ENCODE measurements at places on chromosomes 6 and 20.

- DNase-seq, result no peak
These were observed 13.7 kb downstream of the FOXP4 start for GRCh38 chr6:41559655-41560427.

- DNase-seq, result no peak
These were observed 230.2 kb upstream of the RIMS1 start for GRCh38 chr6:71656121-71656520.

DNA sequence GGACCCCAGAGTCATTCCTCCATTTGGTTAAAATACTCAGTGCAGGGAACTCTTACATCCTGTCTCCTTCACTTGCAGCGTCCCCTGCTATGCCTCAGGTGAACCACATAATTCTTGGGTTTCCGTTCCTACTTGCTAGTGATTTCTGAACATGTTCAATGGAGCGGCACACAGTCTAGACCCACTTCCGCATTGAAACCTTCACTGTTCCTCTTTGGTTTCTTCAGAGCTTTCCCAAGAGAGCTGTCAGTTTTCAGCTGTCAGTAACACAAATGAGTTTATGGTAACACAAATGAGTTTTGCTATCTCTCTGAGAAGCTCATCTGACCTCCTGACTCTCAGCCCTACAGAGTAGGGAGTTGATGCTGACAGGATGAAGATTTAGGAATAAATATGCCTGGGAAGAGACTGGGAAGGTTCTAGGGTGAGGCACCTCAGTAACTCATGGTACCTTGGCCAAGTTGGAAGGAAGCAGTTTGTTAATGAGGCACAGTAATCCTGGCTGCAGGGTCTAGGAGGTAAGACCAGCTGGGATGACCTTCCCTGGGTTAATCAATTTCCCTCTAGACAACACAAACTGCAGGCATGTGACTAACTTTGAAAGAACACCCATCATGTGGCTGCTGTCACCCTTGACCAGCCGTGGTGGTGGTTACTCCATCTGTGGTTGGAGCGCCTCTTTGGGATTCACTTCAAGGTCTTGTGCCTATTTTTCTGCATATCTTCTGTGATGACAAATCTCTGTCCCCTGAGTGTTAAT lies 5.4 kb downstream of the SYS1 start:
- peak; percentile 32 for DNase-seq

DNA sequence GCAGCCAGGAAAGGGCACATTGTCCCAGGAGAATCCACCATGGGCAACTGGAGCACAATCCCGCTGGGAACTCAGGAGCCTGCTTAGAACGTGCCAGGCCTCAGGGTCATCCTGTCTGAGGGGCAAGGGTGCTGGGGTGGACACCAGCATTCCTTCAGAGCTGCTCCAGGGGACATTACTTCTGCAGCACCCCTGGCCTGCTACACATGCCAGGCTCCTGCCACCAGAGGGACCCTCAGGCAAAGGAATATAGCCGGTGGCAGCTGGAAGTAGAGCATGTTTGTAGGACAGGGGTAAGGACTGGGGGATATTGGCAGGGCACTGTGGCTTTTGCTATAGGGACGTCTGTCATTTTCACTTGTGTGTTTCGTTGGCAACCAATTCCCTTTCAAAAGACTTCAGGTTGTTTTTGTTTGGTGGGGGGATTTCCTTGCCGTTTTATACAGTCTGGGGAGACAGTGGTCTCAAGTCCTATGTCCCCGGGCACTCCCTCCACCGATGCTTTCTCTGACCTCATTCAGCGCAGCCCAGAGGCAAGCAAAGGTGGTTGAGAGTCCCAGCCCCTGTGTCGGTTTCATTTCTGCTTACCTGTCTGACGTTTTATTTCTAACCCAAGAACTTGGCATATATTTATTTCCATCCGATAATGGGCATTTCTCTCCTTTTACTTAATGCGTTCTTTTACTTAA lies 130.8 kb downstream of the JPH2 start:
- peak; percentile 42 for DNase-seq

- DNase-seq, result no peak
These were observed 33.8 kb upstream of the LCA5 start for GRCh38 chr6:79571030-79571367.

DNA sequence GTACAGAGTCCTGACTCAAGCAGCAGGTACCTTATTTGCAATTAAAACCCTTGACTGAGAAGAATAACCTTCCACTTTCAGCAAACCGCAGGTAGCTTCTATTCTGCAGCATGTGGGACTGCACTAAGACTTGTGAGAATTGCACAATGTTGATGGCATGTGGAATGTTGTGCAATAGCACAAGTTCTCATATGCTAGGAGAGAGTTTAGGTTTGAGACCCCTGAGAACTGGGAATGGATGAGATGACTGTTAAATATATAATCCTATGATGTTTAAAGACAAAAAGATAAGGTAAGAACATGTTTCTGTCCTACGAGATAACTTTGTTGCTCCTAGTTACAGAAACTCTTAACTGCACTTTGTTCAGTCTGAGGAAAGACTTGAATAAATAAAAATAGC lies 194.6 kb downstream of the OTOR start:
- DNase-seq, result no peak

GRCh38 chr6:14380086-14380820 lies 262.7 kb downstream of the CD83 start:
- no peak for DNase-seq

- no peak for DNase-seq
These were observed 700 bp upstream of the MCUR1 start for GRCh38 chr6:13814938-13815575.

DNA sequence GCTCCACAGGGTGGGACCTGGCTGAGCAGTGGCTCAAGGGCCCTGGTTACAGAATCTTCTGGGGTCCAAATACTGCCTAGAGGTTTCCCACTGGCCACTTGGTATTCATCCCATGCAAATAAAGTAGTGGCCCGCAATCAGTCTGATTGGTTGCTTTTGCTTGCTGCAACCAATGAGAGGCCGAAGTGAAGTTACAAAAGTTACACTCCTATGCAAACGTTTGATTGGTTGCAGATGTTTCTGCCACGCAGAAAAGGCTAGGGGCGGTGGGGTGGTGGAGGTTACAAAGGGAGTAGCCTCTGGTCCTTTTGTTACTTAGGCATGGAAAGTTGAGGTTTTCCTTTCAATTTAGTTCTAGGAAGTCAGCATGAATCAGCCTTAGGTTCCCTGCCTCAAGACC lies 3.6 kb upstream of the NHLRC1 start:
- DNase-seq, result no peak

DNA sequence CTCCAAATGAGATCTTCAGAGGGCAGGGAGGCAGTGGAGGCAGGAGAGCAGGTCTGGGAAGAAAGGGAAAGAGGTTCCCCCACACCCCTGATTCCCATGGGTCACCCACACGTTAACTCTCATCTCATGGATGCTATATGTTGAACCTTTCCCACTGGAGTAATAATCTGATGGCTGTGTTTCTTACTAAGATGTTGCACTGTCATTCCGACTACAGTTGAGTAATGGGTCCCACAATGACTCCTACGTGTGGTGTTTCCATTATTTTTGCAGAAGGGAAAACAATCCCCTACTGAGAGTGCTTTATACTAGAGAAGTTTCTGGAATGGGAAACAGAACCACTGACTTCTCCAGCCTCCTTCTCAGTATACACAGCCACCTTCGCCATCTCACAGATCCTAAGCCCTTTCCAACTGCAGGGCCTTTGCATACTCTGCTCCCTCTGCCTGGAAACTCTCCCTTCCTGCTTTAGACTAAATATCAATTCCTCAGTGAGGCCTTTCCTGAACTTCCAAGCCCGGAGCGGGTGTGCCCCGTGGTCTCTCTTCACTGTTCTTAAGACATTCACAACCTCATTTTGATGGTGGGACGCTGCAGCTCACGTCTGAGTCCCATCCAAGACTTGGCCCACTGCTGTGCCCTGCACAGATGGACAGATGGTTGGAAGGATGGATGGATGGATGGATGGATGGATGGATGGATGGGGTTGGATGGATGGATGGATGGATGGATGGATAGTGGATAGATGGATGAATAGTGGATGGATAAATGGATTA lies 238.6 kb upstream of the PMEPA1 start:
- no peak for DNase-seq

DNA sequence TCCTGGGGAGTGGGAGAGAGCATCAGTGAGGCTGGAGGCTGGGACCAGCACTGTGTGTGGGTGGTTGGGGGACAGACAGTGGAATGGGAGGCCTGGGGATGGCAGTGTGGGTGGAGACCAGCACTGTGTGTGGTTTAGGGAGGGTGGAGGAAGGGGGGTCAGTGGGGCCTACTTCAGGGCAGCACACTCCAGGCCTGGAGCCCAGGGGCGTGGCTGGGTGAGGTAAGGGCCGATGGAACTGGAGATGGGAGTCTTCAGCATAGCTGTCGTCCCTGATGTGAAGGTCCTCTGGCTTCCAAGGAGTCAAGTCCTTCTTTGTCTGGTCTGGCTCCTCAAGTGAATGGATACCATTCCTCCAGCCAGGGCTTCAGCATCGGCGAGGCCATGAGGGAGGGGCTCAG lies 18.6 kb downstream of the KCNK17 start:
- no peak for DNase-seq

GRCh38 chr20:47792021-47792618 lies 6.8 kb upstream of the SULF2 start:
- DNase-seq, result no peak

DNA sequence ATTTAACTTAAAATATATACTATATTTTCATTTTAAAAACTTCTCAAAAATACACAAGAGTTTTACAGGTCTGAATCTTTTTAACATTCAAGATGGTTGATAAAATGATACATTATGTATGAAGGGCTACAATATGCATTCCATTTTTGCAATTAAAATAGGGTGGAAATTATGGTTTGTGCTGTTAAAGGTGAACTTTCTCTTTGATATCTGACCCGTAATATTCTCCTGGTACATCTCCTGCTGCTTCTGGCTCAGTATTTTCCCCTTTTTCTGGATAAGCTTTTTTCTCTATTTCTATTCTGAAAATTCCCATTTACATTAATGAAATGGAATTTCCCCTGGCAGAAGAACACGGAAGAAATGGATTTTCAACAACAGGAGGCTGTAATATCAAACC lies 27.4 kb upstream of the LCA5 start:
- no peak for DNase-seq

DNA sequence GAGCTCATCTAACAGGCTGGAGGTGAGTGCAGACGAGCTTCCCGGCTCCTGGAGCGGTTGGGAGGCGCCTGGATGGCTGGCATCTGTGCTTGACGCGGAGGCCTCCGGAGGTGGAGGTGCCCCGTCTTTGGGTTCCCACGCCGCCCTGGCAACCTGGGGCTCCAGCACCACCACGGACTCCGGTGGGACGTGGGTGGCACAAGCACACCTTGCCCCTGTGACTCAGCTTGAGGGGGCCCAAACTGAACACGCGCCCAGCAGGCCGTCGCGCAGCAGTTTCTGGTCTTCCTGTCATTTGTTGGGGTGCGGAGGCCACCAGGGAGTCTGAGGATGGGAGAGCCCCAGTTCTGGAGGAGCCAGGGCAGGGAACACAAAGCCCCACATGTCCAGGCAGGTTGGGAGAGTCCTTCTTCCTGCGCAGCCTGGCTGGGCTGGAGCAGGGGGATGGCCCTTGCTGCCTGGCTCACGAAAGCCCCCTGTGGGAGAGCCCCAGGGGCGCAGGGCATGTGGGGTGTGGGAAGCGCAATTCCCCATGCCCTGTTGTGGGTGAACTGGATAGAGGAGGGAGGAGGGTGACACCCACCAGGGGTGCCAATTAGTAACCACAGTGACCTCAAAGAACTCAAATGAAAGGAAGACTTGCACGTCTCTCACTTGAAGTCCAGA lies 1378.6 kb upstream of the DEFB115 start:
- DNase-seq, result no peak

DNA sequence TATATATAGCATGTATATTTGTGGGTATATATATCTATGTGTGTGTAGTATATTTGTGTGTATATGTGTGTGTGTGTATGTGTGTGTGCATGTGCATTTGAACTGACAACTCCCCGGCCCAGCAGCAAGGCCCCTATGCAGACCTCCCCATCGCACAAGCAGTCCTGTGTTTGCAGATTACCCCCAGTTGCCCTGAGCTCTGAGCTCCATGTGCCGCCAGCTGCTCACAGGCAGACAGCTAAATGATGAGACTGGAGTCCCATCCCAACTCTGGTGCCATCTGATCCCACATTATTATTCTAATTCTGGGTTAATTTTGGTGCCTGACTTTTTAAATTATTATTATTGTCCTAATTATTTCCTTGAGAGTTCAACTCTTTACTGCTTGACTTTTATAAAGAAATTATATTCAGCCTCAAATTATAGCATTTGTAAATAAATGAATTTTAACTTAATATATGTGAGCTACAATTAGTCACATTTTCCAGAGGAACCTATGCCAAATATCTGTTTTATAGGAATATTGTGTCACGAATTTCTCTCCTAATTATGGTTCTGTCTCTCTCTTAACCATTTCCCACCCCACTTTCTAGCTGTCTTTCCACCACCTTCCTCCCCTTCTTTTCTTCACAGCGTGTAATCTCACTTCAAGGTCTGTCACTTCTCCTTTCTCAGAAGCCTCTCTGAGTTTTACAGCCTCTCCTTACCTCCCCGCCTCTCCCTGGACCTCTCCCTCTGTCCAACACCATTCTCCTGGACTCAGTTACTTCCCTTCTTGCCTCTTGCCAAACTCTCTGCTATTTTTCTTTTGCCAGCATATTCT lies 90.6 kb upstream of the SYNDIG1 start:
- DNase-seq, result no peak

- no peak for DNase-seq
These were observed 72.9 kb downstream of the FYN start for GRCh38 chr6:111800259-111800765.

GRCh38 chr6:501891-502601 lies 110.5 kb downstream of the IRF4 start:
- DNase-seq, result peak; percentile 71

GRCh38 chr20:4082406-4083097 lies 67.2 kb upstream of the RNF24 start:
- peak; percentile 45 for DNase-seq

- peak; percentile 28 for DNase-seq
These were observed 40.4 kb downstream of the TTI1 start for GRCh38 chr20:37992802-37993409.

DNA sequence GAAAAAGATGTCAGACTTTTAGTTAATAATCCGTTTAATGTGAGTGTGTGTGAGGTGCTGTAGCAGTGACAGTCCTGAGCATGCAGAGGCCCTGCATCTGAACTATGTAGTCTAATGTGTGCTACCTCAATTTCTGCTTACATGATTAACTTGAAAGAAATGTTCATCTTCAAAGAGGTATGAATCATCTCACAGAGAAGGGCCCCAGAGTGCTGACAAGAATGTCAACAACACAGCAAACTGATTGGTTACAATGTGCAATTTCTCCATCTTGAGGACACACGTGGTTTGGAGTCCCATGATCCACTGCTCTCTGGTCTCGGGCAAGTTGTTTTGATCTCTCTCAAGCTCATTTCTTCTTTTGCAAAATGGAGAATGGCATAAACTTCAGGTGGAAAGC lies 61.7 kb upstream of the EMILIN3 start:
- peak; percentile 4 for DNase-seq

- DNase-seq, result peak; percentile 49
These were observed 185.6 kb downstream of the TSHZ2 start for GRCh38 chr20:53157443-53158408.

DNA sequence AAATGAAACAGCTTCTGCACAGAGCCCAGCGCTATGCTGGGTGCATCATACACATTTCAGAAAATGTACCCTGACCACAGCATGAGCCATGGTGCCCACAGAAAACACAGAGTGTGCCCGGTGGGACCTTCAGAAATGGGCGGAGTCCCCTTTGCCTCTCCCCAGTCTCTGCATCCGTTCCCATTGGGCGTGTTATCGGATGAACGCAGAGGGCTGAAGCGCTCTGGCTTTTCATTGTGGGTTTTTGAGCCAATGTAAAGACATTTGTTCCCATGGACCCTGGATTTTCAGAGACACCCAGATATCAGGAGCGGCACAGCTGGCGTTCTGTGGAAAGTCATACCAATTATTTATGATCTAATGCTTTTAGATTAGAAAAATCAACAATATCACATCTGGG lies 99.8 kb downstream of the DACT2 start:
- no peak for DNase-seq
